ENCODE measurements at places on chromosomes 4 and X.

- DNase-seq, result no peak
Observed at GRCh38 chr4:185648631-185649030, 113.3 kb upstream of the PDLIM3 start.

DNA sequence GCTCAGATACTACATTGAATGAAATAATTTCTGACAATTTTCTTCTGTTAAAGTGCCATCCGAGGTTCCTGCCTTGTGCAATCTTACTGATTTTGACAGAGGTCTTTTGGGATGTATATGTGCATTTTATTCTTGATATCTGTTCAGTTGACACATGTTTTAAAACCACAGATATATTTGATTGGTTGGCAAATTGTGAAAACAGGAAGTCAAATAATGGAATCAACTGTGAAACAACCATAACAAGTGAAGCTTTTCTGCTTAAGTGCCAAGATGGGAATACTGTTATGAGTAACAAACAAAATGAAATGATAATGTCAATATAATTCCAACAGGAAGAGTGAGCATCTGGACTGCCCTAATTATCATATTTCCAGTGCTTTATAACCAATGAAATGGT, 84.9 kb upstream of the TET2 start:
- no peak for DNase-seq

DNA sequence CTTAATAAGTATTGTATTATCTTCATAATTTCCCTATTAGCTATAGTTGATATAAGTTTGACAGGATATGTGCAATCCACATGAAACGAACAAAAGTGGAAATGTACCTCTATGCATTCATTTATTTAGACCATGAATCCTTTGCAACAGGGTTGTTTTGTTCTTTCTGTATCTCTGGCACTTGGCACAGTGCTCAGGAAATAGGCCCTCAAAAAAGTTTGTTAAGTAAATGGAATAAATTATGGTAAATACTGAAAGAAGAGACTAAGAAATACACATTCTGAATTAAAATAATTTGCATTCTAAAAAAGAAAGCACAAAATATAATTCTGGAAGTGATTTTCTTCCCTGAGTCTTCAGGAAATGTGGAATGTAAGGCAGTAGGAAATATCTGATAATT, 39.3 kb downstream of the TAPT1 start:
- no peak for DNase-seq

DNA sequence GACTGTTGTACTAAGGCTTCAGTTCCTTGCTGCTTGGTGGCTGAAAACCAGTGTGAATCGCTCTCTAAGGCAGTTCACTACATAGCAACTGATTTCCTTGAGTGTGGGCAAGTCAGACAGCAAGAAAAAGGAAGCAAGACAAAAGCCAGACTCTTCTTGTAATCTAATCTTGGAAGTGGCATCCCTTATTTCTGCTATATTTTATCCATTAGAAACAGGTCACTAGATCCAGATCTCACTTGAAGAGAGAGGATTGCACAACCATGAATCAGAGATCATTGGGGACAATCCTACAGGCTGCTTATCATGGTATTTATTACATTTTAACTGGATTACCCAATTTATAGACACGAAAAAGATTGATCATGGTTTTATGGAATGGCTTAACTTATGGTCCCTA, 684.5 kb downstream of the GRID2 start:
- no peak for DNase-seq
